Glutamatergic neuron (in vitro differentiated cells): ENCODE measurements at places on chromosomes 6 and 20.

DNA sequence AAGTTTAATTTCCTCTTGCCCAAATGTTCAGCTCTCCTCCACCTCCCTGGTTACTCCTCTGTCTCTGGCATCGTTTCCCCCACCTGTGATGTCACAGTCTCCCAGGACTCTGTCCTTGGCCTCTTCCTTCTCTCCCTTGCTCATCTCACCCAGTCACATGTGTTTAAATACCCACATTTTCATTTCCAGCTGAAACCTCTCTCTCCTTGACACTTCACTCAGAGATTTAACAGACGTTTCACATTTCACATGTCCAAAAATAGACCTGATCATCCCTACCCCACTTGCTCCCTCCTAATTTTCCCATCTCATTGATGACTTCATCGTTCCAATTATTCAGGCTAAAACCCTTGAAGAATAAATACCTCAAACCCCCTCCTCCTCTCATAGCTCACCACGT lies 604.1 kb upstream of the JAG1 start:
- DNase-seq: no peak

- DNase-seq: no peak
Observed at GRCh38 chr6:35091346-35092083, 49.6 kb downstream of the TCP11 start.

DNA sequence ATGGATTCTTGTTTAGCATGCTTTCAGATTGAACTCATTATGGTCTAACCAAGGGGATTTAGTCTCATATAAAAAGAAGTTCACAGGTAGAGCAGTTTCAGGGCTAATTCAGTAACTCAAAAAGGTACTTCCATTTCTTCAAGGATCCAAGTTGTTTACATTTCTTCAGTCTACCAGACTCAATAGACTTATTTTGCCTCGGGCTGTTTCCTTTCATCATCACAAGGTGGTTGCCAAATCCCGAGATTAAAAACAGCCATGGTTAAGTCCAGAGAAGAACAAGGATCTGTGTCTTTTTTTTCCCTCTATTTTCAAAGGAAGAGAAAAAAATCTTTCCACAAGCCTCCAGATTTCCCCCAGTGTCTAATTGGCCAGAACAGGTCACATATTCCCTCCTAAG lies 69.8 kb upstream of the SNX9 start:
- no peak for DNase-seq

- DNase-seq: no peak
Observed at GRCh38 chr6:126064748-126065401, 78.5 kb downstream of the TRMT11 start.

DNA sequence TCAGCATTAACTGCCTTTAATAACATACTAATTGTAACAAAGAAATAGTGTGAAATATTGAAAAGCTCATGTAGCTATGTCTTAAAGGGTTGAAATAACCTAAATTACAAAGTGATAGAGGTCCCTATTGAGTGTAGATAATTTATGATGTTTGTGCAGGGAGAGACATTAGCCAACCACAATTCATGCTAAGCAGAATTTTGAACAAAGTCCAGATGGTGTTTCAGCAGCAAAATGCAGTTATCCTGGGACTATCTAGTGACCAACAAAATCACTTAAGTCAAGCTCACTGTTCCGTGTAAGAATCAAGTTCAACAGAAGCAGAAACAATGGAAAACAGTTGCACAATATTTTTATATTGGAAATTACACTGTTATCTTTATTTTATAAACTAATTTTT lies 218.5 kb downstream of the SIM1 start:
- DNase-seq: no peak

DNA sequence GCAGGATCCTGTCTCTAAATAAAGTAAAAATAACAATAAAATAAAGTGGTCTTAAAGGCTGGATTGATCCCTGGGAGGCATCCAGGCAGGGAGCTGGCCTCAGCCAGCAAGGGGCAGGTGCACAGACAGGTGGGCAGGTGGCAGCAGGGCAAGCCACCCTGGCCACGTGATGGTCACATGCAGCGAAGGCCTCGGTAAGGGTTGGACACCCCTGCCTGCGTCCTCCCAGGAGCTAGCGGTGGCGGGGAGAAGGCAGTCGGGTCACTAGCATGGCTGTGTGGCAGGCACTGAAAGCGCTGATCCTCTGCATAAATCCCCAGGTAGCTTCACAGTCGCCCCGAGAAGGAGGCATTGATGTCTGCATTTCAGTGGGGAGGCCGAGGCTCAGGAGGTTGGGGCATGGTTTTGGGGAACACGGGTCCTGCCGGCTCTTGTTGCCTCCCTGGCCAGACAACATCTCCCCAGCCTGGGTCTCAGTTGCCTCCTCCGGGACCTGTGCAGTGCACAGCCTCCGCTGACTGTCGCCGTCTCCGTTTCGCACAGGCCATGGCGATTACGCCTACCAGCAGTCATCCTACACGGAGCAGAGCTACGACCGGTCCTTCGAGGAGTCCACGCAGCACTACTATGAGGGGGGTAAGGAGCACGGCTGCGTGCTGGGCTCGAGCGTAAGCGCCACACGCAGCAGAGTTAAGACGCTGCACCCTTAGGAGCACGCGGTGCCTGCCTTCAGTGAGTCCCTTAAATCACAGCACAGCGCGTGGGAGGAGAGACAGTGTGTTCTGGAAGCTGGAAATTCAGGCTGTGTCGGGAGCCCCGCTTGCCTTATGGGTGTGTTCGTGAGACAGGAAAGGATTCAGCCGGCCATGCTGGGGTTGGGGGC lies 17.7 kb upstream of the MTG2 start:
- no peak for DNase-seq

- DNase-seq: peak; percentile 75
Observed at GRCh38 chr6:25223490-25223991, 55.6 kb upstream of the CARMIL1 start.

- DNase-seq: no peak
Observed at GRCh38 chr6:84916704-84917103, 152.3 kb upstream of the TBX18 start.

DNA sequence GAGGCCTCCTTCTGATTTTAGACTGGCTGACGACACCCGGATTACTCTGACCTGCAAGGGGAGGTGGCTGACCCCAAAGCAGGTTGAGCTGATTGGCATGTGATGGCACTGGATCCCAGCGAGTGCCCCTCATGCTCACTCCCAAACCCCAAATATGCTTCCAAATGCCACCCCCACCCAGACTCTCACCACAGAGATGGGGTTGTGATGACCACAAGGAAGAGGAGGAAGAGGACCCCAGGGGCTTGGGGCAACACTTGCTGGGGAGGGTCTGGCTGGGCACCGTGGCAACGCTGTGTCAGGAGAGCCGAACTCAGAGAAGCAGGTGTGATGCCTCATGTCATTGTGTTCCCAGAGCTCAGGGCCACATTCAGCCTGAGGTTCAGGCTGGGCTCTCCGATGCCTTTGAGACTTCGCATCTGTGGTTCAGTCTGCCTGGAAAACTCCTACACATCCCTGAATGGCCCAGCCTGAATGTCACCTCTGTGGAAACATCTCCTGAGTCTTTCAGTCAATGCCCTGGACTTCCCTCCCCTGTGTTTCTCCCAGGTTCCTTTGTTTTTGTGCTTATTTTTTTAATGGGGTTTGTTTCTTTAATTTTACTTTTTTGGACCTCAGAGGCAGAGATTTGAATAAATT lies 169.1 kb upstream of the PMEPA1 start:
- DNase-seq: no peak

DNA sequence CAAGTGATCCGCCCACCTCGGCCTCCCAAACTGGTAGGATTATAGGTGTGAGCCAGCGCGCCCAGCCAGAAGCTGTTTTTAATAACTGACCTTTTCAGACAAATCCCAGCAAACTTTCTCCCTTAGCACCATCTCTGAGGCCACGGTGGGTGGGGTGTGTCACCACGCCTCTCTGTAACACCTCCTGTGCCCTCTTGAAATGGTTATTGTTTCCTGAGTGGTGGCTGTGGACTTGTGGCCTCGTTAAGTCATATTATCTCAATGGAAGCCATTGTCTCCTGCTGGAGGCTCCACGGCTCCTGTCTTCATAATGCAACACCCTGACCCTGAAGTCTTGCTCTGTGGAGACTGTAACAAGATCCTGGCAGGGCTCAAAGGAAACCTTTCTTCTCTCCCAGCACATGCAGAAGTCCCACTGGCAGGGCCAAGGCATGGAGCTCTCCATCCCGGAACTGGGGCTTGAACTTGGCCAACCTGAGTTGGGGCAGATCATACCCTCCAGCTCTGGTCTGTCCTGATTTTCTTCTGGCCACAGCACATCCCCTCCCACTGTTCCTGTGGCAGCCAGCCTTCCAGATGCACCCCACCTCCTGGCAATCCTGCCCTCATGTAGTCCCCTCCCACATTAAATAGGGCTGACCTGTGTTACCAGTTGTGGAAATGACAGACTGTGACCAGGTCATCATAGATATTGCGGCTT lies 81.1 kb downstream of the SNX5 start:
- no peak for DNase-seq

GRCh38 chr6:159833556-159833955 lies 33.5 kb downstream of the PNLDC1 start:
- no peak for DNase-seq

DNA sequence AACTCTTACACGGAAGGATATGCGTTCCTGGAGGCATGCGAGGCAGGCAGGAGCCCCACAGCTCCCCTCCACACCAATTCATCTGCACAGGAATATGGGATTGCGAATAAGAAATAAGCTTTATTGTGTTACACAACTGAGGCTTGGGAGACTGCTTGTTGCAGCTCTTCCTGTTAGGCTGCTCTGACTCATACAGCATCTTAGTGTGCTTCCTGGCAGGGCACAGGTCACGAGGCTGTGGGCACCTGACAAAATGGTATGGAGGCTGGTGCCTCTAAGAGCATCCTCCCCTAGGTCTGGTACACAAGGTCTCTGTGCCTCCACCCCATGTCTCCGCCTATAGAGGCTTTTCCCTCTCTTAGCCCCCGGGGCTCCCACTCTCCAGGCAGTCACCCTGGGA lies 6.8 kb downstream of the SLC22A3 start:
- no peak for DNase-seq
